NT2/D1 (cell line): ENCODE measurements at places on chromosomes 4 and X.

DNA sequence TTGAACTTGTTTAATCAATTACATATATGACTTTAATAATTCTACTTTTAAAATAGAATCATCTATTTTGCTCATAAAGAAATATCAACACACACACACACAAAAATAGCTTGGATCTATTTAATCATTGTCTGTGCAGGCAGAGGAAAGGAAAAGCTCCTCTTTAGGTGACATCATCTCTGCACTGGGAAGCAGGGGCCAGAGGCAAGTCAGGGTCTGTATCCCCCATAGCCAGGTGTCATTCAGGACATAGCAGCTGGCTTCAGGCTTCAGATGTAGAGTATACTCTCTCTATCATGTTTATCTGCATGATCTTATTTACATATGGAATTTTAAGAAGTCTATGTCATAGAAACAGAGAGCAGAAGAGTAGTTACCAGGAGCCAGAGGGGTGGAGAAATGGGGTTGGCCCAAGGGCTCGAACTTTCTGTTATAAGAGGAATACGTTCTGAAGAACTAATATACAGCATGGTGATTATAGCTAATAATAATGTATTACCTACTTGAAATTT lies 110.4 kb upstream of the LDB2 start:
- DNase-seq = no peak

- DNase-seq = no peak
These were observed 96.3 kb downstream of the TMA16 start for GRCh38 chr4:163590619-163591264.

DNA sequence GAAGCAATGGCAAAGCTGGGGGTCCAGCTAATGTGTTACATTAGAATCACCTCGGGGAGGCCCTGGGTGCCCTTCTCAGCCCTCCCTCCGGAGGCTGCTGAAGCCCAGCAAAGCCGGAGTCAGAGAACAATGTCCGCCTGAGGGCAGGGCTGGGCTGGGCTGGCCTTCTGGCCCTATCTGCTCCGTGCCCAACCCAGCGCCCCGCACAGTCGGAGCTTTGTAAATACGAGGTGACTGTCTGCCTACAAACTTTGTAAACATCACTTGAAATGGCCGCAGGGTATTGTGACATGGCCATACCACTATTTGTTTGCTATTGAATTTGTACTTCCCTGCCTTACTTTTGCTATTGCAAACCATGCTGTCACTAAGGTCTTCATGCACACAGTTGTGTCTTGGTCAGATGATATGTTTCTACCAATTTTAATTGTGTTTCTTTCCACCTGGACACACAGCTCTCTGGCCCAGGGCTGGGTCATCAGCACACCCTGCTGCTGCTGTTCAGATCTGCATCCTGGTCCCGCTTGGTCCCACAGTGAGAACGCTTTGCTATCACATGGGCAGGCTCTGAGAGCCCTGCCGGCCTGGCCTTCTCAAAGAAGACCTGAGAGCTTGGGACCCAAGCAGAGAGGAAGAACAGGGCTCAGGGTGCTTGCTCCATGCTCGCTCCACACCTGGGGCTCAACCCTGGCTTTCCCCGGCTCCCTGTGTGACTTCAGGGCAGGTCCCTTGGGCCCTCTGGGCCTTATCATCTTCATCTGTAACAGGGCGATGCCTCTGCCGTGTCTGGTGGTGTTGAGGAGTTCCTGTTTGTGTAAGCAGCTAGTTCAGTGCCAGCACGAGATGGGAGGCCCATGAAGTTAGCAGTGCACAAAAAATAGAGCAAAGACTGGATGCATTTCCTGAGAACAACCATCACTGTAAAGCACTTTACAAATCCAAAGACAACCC lies 2.3 kb downstream of the S100P start:
- DNase-seq = no peak

- DNase-seq = peak; percentile 52
These were observed 62.4 kb downstream of the TRAPPC11 start for GRCh38 chr4:183721207-183722081.

DNA sequence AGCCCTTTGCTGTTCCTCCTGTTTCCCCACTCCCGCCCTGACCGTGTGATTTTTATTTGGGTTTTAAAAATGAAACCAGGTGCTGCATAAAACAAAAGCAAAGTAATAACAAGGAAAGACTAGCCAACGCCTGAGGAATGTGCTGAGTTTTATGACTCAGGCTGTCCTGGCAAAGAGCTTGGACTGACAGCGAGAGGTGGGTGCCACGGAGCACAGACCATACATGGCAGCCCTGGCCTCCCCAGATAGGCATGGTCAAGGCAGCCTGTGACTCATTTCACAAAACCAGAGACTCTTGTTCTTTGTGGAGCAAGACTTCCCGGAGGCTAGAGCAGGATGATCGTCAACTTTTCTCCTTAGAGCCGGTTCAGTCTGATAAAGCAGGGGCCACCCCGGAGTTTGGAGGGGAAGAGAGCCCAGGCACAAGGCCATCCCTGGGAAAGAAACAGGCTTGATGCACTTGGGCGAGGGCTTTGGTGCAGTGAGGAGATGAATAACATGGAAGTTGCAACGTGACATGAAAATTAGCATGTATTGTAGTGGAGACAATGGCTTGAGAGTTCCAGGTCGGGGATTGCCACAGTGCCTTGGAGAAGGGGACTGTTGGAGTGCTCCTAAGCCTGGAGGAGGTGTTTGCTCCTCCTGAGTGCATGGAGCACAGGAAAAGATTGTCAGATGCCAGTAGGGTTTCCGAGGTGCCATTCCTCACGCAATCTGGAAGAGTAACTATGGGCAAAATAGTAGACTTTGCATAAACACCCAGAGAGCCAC lies 54.8 kb downstream of the C4orf51 start:
- DNase-seq = no peak

GRCh38 chr4:146643812-146644401 lies 5.2 kb downstream of the POU4F2 start:
- DNase-seq = no peak
